ENCODE measurements at places on chromosomes 3 and 15. TPM values are rescaled to one million over a fixed set of nuclear protein-coding genes. Genes with fewer than 3 reads are reported as not detected.

DNA sequence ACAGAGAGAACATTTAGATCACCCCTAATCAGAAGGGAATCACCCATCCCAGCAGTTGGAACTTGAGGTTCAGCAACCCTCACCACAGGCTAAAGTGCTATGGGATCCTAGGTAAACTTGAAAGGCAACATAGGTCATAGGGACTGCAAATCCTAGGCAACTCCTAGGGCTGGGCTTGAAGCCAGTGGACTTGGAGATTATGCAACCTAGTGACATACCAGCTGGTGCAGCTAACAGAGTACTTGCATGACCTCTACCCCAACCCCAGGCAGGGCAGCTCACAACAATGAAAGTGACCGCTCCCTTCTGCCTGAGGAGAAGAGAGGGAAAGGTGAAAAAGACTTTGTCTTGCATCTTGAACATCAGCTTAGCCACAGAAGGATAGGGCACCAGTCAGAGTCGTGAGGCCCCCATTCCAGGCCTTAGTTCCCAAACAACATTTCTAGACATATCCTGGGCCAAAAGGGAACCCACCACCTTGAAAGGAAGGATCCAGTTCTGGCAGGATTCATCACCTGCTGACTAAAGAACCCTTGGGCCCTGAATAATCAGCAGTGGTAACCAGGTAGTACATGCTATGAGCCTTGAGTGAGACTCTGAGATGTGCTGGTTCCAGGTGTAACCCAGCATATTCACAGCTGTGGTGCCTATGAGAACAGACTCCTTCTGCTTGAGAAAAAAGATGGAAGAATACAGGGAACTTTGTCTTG is 37.6 kb upstream of the FBN1 start:
- no peaks in the 10 kb centered on the region for H3K4me1 ChIP-seq
- no peak for DNase-seq
- H3K36me3 ChIP-seq: no peaks in the 10 kb centered on the region
- no peaks in the 10 kb centered on the region for H3K27me3 ChIP-seq
- H3K27ac ChIP-seq: no peak overlapping the region

- H3K4me1 ChIP-seq: no peaks in the 10 kb centered on the region
- no peak for DNase-seq
- no peak overlapping the region for H3K4me3 ChIP-seq
- H3K27me3 ChIP-seq: no peaks in the 10 kb centered on the region
- H3K27ac ChIP-seq: no peak overlapping the region
- no peaks in the 10 kb centered on the region for H3K36me3 ChIP-seq
Observed at GRCh38 chr15:33341953-33342352, 31.2 kb downstream of the RYR3 start.

DNA sequence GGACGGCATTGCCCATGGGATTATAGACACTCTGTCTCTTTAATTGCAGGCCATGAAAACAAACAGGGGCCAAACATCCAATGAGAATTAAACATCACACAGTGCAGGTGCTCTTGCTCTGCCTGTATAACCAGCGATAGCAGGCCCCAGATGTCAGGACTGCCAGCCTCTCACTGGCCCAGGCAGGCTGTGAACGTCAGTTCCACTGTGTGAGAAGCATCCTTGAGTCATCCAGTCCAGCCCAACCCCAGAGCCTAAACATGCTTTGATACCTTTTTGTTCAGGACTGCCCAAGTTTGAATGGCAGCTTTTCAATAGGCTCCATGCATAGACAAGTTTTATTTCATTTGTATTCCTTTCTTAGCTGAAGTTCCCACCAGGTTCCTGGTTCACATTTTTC is 189.8 kb downstream of the SLCO3A1 start:
- H3K27me3 ChIP-seq: no peaks in the 10 kb centered on the region
- H3K27ac ChIP-seq: no peak overlapping the region
- peaks cover 9% of the 10 kb centered on the region for H3K36me3 ChIP-seq
- DNase-seq: no peak

Gene PXYLP1
- 17.9 TPM for total RNA-seq

Gene ITGA11
- total RNA-seq: not detected
